CD4-positive, alpha-beta T cell treated with Interleukin-2 at 100 ng/mL for 4 hours (primary cell): ENCODE measurements at places on chromosomes 4 and X.

DNA sequence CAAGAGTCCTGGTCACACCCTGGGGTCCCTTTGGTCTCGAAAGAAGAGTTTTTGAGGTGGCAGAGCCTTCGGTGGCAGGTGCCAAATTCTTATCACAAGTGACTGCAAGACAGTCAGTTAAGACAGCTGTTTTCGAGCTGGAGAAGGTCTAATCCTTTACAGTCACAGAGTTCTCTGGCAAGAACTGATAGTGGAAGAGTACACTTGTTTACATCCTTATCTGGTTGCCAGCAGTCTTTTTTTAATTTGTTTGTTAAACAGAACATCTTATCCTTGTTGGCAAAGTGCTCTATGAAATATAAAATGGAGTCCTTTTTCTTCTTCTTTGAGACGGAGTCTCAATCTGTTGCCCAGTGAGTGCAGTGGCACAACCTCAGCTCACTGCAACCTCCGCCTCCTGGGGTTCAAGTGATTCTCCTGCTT, 50.4 kb upstream of the ELOVL6 start:
- DNase-seq = no peak

DNA sequence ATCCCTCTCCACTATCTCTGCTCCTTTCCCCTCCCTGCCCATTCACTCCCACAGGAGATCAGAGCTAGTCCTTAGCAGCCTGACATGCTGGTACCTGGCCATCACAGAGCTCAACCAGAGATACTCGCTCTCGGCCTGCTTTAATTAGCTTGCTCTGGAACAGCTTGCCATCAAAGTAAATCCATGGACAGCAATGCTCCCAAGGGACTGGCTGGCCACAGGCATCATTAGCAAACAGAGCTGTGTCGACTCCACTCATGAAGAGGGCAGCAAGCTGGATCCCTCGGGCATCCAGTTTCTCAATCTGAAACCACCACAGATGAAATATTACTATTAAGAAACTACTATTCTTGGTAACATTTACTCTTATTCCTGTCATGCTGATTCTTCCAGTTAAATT, 43.4 kb upstream of the PHF8 start:
- DNase-seq = no peak

GRCh38 chrX:69089203-69089602, 76.0 kb downstream of the PJA1 start:
- no peak for DNase-seq

DNA sequence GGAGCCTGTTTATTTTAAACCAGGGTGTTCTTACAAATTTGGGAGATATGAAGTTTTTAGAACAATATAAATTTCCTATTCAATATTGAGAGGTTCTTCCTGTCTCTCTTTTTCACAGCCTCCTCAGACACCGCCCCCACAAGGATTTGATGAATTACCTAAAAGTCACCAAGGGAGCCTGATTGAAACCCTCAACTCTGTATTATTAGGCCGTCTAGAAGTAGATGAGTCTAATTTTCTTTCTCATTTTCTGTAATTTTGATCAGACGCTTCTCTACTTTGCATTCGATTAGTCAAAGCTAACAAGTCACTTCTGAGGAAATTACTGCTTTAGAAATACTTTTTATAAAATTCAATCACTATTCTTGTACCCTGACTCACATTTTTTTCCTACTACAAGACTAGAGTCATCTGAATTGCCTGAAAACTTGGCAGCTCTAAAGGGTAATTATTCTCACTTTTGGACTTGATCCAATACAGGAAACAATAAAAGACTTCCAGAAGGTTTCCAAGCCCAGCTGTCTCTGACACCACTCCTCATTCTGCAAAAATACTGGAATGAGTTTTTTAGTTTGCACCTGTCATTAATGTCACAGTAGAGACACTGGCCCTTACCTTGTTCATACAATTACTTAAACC, 111.2 kb downstream of the ELOVL6 start:
- DNase-seq = no peak

DNA sequence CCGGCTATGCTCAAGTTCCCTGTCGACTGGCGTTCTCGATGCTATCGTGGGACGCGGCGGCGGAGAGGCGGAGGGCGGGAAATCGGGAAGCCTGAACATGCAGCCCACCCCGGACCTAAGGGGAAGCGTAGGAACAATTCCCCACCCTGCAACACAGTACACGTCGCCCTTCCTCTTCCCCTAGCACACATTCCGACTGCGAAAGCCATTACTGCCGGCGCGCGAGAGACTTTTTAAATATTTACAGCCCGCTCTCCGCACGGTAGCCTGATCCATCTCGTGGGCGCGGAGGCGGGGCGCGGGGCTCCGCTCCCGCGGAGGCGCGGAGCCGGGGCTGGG, 48.1 kb upstream of the BCOR start:
- no peak for DNase-seq

GRCh38 chr4:169094656-169095231, 84.7 kb upstream of the CBR4 start:
- no peak for DNase-seq

DNA sequence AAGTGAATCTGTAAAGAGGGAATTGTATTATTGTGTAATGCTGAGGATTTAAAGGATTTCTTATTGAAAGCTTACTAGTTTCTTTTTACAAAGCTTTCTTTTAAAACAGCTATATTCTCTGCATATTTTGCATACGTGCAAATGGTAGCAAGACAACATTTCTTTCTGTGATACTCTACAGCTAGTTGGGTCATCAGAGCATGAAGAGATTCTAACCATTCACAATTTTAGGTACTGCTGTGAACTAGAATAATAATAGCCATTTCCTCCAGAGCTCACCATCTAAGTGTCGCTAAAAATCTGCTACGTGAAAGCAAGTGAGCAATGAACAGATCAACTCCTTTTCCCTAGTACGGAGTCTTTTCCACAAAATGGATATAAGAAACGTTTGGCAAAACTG, 37.3 kb downstream of the ARHGAP6 start:
- no peak for DNase-seq

DNA sequence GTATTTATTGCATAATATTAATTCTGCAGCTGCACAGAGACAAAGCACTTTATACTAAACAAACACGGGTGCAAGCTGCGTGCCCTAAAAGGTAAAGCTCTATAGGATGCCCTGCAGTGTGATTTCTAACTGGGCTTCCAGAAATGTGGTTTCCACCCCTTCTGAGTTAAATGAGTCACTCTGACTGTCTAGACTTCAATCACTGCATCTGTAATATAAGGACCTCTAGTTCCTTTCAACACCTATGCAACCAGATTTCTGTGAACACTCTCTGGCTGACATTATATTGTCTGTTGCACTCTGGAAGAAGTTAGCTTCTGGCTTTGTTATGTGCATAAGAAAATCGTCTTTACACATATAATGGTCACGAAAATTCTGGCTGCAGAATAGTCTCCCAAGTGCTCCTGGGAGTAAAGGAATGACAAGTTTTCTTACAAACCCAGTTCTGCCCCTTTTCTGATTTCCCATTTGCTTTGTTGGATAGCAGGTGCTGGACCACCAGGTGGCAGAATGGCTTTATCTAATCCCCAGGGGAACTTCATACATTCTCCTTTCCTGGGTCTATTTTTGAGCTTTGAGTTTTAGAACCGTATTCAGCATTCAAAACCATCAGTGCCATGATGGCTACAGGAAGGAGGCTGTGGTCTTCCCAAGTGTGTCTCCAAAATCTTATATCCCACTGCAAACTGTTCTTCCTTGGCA, 842.2 kb downstream of the STIM2 start:
- no peak for DNase-seq

- DNase-seq = no peak
Observed at GRCh38 chr4:31125496-31125895, 405.3 kb downstream of the PCDH7 start.
